CD4-positive, alpha-beta T cell treated with Interferon alpha-2 for 1 hour (primary cell): ENCODE measurements at places on chromosomes 5 and 9.

DNA sequence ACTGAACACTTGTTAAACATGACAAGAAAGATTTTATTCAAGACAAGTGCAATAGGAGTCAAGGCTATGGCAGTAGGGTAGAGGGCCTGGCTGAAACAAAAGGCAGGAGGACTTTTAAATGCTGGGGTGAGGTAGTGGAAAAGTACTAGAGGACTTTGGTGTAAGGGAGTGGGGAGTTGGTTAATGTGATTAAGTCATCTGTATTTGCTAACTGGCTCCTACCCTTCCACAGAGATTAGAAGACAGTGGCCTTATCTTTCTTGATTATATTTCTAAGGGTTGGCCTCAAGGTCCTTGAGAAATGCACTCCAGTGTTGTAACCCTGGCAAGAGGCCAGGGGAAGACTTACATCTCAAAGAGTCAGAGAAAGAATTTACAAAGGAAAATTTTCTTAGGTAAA is 160.2 kb upstream of the FTMT start:
- DNase-seq: no peak

DNA sequence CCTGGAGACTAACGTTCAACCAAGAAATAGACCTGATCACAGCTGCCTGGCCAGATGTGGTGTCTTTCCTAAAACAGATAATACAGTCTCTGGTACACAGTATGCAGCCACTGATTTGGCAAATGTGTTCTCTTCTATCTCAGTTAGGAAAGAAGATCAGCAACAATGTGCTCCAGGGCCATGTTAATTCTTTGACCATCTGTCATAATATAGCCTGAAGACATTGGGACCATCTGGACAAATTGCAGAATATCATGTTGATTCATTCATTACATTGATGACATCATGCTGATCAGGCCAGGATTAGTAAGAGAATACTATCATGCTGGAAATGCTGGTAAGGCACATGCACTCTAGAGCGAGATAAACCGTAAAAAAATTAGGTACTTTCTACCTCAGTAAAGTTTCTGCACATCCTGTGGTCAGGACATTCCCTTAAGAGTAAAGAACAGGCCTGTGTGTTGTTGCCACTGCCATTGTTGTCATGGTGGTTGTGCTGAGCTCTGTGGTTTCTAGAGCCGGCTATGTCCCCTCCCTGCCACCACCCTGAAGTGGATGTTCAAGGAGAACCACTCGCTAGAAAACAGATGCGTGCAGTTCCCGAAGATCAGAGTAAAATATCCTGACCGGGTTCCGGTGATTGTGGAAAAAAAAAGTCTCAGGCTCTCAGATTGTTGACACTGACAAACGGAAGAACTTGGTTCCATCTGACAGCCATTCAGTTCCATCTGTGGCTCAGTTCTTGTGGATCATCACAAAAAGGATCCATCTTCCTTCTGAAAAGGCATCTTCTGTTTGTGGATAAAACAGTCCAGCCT is 6.4 kb upstream of the JMY start:
- peak; percentile 8 for DNase-seq

DNA sequence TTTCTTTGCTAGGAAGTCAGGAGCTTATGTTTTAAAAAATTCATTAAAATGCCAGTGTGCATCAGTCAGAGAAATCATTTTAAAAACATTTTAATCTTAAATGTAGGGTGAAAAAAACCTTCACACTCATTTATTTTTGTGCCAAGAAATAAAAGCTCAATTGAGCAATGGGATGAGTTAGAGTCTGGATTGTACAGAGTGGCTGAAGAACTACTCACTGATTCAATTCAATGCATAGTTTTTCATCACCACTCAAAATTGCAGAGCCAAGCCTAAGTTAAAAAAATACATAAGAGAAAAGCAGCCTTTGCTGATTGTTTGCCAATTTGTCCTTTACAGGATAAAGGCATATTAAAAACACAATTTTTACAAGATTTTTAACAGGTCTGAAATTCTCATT is 168.2 kb upstream of the DMRTA1 start:
- DNase-seq: no peak

- no peak for DNase-seq
Observed at GRCh38 chr5:141717043-141717442, 35.0 kb upstream of the ARAP3 start.

DNA sequence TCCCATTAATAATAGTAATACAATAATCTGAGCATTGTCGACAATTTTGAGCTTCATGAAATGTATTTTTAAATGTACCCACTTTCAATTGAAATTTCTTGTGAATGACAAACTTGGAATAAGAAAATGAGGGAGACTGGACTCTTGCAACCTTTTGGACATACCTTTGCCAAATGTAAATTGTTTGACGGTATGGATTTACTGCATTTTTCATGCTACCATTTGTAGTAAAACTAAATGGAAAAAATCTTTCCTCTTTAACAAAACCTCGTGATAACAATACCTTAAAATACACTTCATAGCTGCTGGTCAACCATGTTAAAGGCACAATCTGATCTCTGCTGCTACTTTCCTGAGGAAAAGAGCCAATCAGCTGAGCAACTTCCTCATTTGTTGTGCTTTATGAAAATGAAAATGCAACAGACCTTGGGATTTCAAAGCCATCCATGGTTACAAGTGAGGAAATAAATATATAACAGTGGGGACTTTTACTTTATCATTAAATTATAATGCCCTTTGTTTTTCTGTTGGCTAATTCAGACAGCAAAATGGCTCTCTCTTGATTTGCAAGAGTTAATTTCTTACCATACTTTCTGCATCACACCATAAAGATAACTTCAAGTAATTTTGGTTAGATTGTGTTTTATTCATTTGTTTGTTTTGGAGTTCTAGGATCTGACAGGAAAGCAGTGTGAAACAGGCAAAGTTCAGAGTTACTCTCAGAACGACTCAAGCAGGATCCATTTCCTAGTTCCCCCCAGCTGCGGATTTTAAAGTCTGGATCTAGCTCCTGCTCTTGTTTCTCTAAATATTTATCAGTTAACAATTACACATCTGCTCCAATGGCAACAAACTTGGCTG is 1.1 kb downstream of the ALDH1A1 start:
- no peak for DNase-seq

DNA sequence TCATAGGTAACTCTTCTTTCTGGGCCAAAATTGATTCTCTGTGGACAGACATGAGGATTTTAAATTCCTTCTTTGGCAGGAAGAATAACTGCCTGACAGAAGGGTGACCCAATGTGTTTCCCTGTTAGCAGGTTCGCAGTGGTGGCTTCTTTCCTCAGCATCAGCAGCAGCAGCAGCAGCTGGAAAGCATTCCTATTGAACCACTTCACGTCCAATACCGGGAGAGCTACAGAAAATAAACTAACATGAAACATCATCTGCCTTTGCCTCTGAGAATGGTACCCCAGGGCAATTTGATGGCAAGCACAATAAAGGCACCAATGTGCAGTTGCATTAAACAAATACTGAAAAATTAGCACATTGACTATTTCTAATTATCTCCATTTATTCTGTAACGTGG is 214.5 kb downstream of the TMEM167A start:
- DNase-seq: no peak

DNA sequence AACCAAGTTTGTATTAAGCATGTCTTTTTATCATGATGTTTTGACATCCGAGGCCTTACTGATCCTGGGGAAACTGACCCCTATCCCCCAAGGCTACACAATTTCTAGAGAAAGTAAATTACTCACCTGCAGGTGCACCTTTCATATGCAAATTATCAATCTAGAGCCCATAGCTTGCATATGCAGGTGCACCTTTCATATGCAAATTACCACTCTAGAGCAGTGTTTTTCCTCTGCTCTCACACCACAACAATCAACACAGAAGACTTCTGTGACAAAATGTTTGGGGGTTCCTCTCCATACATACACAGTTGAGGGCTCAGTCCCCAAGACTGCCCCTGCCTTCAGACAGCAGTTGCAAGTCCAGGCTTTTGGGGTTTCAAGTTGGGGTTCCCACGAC is 203.7 kb upstream of the RORB start:
- no peak for DNase-seq

GRCh38 chr5:76565009-76565408 is 58.2 kb downstream of the F2RL2 start:
- DNase-seq: no peak

DNA sequence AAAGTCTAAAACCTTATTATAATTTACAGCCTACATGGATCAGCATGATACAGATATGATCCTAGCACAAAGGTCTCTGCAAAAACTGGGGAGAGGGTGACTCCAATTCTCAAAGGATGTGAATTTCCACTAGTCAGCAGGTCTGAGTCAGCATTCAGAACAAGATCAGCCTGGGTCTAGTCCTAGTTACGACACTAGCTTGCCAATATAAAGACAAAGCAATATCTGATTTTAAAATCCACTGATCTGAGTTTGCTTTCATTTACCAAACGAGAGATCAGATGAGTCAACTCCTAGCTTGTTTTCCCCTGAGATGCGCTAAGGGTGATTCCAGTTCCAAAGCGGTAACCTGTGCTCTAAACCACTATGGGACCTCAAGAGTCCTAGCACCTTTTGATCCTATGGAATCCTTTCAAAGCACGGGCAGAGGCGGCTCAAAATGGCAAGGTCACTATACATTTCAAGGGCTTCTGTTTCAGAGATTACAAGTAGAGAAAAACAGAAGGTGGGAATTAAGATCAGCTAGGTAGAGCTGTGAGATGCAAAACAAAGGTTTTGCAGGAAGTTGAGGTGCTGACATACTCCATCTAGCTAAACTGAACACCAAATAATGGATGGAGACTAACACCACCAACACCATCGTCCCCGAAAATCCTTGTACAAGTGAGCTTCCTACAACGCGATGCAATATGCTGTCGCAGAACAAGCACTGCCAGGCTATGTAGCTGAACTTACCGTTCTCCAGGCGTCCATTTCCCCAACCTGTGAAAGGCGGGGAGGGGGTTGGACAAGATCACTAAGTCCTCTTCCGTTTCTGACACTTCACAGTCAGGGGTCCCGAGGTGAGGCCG is 906 bp downstream of the SLC25A51 start:
- no peak for DNase-seq
